Right lung (tissue), 10 donors: ENCODE measurements at places on chromosomes 6 and 20. TPM values are rescaled to one million over a fixed set of nuclear protein-coding genes. Genes with fewer than 3 reads are reported as not detected.

Gene TFAP2C
- 3.6 TPM for polyA plus RNA-seq

Gene GSTA3
- 0.48 TPM for polyA plus RNA-seq

DNA sequence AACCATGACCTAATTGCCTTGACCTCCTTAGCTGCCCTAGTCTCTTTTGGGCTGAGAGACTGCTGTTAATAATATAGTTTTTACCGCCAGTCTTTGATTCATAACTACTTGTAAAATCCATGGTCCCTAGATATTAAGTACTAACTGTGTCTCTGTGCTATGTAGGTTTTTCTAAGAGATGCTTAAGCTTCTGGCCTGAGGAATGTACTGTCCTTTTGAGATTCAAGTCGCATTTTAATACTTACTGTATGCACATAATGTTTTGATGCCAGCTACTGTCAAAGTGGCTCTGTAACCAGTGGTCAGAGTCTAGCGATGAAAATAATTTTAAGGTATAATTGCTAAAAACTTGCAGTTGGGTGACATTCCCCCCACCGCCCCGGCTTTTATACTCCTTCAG, 2.1 kb downstream of the AKAP12 start:
- no peak for DNase-seq

- DNase-seq: no peak
Observed at GRCh38 chr6:29680904-29681303, at the start of gene ZFP57. TSS of gene ZFP57 (minus strand) at chr6:29681152. CDS start at chr6:29677003, 4,149 bp downstream.

GRCh38 chr6:44740566-44741120, 353.1 kb downstream of the CDC5L start:
- no peak for DNase-seq

DNA sequence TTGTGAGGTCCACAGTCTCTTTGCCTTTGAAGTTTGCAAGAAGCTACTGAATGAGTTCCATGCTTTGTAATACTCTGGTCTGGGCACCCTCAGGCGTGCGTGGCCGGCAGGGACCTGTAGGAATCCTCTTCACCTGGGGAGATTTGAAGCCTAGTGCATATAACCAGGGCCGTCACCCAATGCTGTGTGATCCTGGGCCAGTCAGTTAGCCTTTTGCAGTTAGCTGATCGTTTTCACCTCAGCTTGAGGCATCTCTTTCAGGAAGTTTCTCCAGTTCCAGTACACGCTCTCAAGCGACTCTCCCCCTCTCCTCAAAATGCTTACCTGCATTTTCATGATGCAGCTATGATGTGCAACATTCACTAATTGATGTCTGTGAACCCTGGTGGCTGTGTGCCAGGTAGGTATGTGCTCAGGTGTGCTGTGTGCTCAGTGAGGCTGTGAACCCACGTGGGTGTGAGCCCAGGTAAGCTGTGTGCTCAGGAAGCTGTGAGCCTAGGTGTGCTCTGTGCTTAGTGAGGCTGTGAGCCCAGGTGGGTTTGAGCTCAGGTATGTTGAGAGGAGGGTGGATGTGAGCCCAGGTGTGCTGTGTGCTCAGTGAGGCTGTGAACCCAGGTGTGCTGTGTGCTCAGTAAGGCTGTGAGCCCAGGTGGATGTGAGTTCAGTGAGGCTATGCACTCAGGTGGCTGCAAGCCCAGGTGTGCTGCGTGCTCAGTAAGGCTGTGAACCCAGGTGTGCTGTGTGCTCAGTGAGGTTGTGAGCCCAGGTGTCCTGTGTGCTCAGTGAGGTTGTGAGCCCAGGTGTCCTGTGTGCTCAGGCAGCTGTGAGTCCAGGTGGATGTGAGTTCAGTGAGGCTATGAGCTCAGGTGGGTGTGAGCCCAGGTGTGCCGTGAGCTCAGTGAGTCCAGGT, 120.4 kb downstream of the PHACTR3 start:
- no peak for DNase-seq

DNA sequence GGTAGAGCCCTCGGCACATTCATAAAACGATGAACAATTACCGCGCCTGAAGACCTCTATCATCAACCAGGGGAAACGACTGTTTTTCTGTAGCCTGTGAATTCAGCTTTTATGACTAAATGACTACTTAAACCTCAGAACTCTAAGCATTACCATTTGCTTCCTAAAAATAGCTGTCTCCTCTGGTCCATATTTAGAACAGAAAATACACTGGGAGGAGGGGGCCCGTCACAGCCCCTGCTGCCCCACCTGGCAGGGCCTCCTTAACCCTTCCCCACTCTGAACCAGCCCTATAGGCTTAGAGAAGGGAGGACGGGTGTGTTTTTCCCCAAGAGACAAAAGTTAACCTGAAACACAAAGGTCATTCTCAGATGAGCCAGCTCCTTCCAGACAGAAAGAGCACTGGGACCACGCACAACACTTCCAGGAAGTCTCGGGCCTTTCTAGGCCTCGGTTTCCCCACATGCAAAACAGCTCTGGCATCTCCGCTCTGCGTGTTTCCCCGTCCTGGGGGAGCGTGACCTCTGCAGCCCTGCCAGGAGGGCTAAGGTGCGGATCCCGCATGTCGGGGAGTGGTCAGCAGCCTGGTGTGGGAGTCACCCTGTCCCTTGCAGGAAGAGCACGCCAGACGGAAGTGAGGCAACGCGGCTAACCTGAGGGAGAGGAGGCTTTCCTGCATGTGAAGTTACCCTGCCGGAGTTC, 193.9 kb downstream of the DLL1 start:
- no peak for DNase-seq
